ENCODE measurements at places on chromosomes 16 and 17. TPM values are rescaled to one million over a fixed set of nuclear protein-coding genes. Genes with fewer than 3 reads are reported as not detected.

GP1BA gene
- total RNA-seq, result not detected

SLFN11 gene
- 225 TPM for total RNA-seq

ZNF286A gene
- 41.7 TPM for total RNA-seq

MT1B gene
- total RNA-seq, result not detected

CMTM2 gene
- not detected for total RNA-seq
